LoVo (cell line): ENCODE measurements at places on chromosomes 16 and 17.
A peak's percentile ranks its signal among the peaks of the same experiment; 100 is the strongest.

- peak; percentile 22 for DNase-seq
These were observed 593 bp upstream of the WDR45B start for GRCh38 chr17:82648742-82649331.

DNA sequence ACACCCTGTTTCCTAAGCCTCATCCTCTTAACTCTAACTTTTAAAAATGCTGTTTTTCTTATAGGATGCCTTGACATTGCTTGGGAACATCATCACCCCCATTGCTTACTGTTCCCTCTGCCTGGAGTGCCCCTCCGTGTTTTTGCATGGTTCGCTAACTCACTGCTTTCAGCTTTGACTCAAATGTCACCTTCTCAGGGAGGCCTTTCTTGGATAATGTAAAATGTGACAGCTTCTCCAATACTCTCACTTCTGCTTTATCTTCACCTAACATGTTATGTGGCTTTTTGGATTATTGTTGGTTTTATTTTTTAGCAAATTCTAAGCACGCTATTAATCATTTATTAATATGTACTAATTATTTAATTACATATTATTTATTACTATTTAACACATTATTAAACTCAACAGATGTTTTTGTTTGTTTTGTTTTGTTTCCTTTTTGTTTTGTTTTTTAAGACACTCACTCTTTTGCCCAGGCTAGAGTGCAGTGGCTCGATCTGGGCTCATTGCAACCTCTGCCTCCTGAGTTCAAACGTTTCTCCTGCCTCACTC lies 3.8 kb downstream of the CRYM start:
- DNase-seq, result no peak

DNA sequence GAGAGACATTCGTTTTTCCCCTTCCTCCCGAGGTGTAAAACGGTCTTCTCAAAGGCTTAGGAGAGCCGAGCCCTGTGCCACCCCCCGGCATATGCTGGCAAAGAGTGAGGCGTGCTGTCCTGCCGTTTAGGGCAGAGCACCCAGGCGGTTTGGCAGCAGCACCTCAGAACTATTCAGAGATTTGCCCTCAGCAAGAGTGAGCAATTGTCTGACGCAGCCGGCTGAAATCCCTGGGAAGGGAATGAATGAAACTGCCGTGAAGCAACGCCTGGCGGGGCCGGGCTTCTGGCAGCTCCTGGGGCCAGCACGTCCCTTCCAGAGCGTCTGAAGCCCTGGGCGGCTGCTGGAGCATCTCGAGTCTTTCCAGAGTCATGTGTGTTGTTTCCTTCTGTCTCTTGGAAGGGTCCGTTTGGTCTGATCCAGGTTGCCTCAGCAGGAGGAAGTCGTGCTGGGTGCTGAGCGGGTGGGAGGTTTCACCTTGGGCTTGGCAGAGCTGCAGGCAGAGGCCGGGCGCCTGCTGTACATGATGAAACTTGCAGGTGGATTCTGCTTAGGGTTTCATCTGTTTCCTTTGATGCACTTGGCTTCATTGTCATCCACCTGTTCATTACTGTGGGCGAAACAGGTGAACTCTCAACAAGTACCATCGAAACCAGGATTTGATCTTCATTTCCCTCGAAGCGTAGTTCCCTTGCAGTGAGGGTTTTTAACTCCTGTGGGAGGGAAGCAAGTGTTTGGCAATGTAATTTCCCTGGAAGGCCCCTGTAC lies 35.4 kb downstream of the TBCD start:
- no peak for DNase-seq

GRCh38 chr16:85353839-85354685 lies 241.8 kb upstream of the CIBAR2 start:
- DNase-seq, result no peak

DNA sequence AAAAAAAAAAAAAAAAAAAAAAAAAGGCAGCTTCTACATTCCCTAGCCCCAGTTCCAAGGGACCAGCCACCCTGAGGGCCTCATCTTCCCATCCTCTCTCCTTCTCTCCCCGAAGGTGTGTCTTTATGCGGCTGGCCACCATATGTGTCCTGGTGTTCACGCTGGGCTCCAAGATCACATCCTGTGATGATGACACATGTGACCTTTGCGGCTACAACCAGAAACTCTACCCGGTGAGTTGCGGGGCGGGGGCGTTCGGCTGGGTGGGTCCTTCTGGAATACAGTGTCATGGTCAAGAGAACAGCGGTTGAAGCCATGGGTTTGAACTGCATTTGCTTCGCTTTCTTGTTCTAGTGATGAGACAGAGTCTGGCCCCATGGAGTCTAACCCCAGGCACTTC lies 22.6 kb upstream of the COQ7 start:
- DNase-seq, result no peak

GRCh38 chr16:26391833-26392232 lies 674.9 kb upstream of the C16orf82 start:
- no peak for DNase-seq

GRCh38 chr17:75753514-75754377 lies 11.2 kb downstream of the GALK1 start:
- DNase-seq, result no peak

- DNase-seq, result peak; percentile 61
These were observed 285.7 kb downstream of the SOX9 start for GRCh38 chr17:72406498-72406897.

DNA sequence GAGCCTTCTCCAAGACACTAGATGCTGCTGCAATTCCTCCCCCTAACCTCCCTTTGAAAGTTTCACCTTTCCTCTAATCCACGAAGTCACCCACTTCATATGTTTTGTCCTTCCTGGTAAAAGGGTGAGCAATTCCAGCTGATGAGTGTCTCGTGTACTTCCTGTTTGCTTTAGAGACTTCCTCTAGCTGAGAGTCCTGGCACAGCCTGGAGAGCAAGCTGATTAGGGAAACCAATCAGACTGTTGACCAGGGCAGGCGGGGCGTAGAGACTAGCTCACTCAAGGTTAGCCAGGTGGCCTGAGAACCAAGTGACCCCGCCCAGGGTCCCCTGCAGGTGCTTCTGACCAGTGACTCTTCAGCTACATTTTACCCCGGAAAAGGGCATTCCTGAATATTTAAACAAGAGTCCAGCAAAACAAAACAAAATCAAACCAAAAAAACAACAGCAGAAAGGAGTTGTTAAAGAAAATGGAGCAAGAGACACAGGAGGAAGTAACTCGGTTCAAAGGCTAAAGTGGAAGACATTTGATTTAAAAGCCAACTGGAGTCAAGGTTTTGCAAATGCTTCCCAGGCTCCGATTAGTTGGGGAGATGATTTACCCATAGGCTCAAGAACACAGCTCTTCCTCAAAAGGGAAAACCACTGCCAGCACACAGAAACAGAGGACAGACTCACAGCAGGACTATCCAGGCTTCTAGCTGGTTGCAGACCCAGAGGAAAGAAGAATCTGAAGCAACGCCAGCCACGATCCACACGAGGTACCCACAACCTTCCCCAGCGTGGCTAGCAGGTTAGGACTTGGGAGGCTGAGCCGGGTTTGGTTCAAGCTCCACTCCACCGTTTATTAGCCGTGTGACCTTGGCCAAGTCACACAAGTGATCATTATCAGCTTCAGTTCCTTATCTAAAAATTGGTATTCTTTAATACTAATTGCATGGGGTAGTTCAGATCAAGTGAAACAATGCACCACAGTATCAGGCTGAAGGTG lies 13.4 kb downstream of the HSPB9 start:
- peak; percentile 81 for DNase-seq

- no peak for DNase-seq
These were observed 15.2 kb upstream of the HOXB2 start for GRCh38 chr17:48559840-48560817.

DNA sequence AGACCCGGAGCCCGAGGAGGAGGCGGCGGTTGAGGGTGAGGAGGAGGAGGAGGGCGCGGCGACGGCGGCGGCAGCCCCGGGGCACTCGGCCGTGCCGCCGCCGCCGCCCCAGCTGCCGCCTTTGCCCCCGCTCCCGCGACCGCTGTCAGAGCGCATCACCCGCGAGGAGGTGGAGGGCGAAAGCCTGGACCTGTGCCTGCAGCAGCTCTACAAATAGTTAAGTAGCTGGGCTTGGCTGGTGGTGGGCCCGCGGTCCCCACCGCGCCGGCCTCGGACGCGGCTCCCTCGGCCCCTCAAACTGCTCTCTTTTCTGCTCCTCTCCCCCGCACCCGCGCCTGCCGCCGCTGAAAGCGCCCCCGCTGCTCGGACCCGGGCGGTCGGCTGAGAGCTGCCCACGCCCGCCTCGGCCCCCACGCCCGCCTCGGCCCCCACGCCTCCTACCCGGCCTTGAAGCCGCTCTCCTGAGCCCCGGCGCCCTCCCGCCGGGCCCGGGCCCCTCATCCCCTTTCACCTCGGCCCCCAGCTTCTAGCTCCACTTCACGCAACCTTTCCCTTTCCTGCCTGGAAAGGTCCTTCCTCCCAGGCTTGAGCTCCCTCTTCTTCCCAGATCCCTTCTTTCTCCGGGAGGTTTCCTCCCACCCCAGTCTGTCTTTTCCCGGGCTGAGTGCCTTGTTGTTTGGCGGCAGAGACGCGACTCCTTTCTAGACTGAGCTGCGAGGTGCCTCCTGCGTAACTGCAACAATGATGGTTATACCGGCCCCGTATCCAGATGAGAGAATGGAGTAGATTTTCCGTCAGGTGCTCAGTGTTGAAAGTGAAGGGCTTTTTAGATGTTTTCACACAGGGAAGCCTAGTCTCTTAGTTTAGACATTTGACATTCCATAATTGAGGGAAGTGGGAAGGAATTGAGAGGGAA lies 850 bp downstream of the PPM1E start:
- no peak for DNase-seq

DNA sequence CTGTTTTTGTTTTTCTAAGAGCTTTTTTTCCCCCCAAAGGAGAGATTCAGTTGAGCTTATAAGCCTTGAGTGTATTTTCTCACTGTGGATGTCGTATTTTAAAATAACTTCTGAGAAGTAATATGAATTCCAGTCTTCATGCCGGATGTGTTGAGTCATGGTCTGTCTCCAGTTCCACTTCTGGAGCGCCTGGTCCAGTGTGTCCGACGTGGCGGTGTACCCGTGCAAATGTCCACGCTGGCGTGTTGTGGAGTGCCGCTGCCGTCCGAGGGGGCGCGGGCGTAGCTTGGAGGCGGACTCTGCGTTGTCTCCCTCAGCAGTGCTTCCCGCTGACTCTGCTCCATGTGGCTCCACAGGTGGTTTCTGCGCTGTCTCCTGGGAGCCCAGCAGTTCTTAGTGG lies 60.9 kb upstream of the ZNF750 start:
- DNase-seq, result no peak

- peak; percentile 7 for DNase-seq
These were observed 41.9 kb downstream of the MEAK7 start for GRCh38 chr16:84462296-84463210.

- DNase-seq, result no peak
These were observed 408.2 kb downstream of the SEC14L1 start for GRCh38 chr17:77548967-77549366.

- no peak for DNase-seq
These were observed 134.7 kb downstream of the ZNF778 start for GRCh38 chr16:89352091-89352681.
